Fibroblast of villous mesenchyme (primary cell): ENCODE measurements at places on chromosomes 4 and X. TPM values are rescaled to one million over a fixed set of nuclear protein-coding genes. Genes with fewer than 3 reads are reported as not detected.
A peak's percentile ranks its signal among the peaks of the same experiment; 100 is the strongest.

- no peak for DNase-seq
These were observed 207.3 kb upstream of the VEGFC start for GRCh38 chr4:176999935-177000543.

GRCh38 chrX:80765220-80765625 lies 44.5 kb downstream of the BRWD3 start:
- peak; percentile 56 for DNase-seq

DNA sequence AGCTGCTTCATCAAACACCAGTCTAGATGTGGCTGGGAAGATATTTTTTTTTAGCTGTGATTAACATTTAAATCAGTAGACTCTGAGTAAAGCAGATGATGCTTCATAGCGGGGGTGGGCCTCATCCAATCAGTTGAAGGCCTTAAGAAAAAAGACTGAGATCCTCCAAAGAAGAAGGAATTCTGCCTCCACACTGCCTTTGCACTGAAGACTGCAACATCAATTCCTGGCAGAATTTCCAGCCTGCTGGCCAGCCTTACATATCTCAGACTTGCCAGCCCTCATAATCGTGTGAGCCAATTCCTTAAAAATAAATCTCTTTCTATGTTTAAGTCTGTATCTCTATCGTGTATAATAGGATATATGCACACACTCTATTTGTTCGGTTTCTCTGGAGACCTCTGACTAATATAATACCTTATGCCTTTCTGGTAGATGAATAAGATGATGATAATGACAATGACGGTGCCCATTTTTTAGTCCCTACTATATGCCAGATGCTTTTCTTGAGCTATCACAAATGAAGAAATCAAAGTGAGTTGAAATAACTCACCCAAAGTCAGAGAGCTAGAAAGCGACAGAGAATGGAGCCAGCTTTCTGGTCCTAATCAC lies 66.1 kb upstream of the SOD3 start:
- no peak for DNase-seq

- no peak for DNase-seq
These were observed 93.6 kb upstream of the NAP1L5 start for GRCh38 chr4:88791274-88791673.

Gene SH3D19
- total RNA-seq, result 43.5 and 46.6 TPM in 2 replicates

DNA sequence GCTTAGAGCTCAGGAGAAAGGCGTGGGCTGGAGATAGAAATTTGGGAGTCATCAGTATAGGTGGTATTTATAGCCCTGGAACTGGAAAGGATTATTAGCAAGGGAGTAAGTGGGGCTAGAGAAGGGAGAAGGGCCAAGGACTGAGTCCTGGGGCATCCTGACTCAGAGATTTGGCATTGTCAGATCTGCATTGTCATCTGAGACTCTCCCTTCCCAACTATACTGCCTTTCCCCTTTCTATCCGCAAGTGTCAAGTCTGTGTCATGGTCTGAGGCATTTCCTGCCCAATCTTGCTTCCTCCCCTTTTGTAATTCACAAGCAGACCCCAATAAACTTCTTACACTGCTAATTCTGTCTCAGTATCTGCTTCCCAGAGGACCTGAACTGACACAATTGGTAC lies 24.4 kb upstream of the SLC25A43 start:
- DNase-seq, result no peak

Gene SATL1
- under 0.01 TPM in 1 of 2 replicates, not detected in the other for total RNA-seq

Gene FGF13
- total RNA-seq, result under 0.01 TPM in 1 of 2 replicates, not detected in the other

Gene STPG2
- under 0.01 and 0.32 TPM in 2 replicates for total RNA-seq

GRCh38 chrX:10103023-10103422 lies 53.8 kb upstream of the CLCN4 start:
- peak; percentile 70 for DNase-seq

Gene TMPRSS11E
- not detected in 2 replicates for total RNA-seq

GRCh38 chrX:135421932-135422809 lies at the start of gene SMIM10L2A:
Gene SMIM10L2A (plus strand): TSS chrX:135421944. CDS start chrX:135422132, 188 bp downstream.
- no peak for DNase-seq

GRCh38 chr4:71648448-71648847 lies 135.4 kb downstream of the GC start:
- no peak for DNase-seq

Gene FABP2
- not detected in 2 replicates for total RNA-seq

- no peak for DNase-seq
These were observed 4.1 kb downstream of the OPHN1 start for GRCh38 chrX:68429216-68429615.

DNA sequence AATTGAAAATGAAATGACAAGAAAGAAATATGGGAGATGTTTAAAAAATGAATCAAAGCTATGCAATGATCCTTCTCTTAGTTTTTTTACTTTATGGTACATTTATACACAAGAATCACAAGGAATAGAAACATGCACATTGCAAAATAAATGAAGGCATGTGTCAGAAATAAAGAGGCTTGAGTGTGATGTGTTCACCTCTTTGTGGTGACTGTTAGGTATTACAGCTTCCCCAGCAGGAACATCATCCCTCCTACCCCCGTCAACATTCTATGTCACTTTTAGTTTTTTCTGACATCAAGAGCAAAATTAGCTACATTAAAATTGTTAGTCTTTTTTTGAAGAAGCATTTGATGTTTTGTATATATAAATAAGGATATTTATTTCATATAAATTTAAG lies 214.8 kb downstream of the SLC4A4 start:
- peak; percentile 27 for DNase-seq

DNA sequence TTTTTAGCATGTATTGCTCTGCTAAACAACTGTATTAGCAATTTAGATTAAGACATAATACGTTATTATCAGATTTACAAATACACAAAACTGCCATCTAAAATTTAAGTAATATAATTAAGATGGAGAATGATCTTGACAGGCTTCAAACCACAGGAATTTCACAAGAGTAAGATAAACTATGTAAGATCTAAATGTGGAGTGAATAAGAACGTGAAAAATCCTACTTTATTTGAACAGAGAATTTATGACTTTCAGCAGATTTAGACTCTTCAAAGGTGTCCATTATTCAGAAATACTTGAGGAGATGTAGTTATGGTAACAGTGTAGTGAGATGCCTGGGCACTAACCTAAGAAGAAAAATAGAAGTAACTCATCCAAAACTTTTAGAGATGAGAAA lies 73.2 kb downstream of the SLC4A4 start:
- DNase-seq, result no peak

DNA sequence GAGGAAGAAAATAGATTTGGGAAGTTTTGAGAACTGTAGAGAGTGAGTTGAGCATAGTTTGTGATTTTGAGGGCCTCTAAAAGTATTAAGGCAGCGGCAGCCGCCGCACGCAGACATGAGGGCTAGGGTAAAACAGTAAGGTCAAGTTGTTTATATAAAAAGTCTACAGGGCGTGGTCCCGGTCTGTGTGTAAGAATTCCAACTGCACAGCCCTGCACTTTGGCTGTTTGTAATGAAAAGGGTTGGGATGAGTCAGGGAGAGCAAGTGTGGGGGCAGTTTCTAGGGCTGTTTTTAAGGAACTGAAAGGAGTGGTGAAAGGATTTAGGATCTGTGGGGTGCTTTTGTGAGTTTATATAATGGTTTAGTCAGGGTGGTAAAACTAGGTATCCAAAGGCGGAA lies 55.0 kb downstream of the BEX3 start:
- DNase-seq, result peak; percentile 70

Gene SAGE1
- not detected in 2 replicates for total RNA-seq

Gene SSX1
- total RNA-seq, result not detected in 2 replicates

- DNase-seq, result no peak
These were observed 52.9 kb downstream of the TXK start for GRCh38 chr4:48081196-48081595.

Gene PAGE1
- not detected in 2 replicates for total RNA-seq

DNA sequence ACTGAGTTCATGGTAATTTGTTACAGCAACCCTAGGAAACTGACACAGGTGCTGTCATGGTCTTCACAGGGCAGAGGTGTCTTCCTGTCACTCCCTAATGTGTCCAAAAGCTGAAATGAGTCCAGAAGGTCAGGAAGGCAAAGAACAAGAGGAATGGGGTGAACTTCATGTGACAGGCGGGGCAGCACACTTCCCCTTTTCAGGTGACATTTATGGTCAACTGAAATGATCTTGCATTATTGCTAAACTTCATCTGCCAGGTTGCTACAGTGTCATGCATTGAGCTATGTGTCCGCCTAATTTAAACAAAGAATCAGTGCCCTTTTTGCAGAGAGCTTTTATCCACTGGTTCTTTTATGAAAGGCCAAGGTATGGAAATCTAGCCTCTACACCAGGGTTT lies 15.9 kb upstream of the CCDC149 start:
- DNase-seq, result no peak

GRCh38 chr4:174528226-174528625 lies 5.9 kb upstream of the HPGD start:
- DNase-seq, result no peak

Gene DCAF12L2
- under 0.01 TPM in 1 of 2 replicates, not detected in the other for total RNA-seq

- no peak for DNase-seq
These were observed 176.5 kb downstream of the FBXW7 start for GRCh38 chr4:152359208-152360044.

Gene TXK
- total RNA-seq, result 0.64 and 0.86 TPM in 2 replicates

Gene SUPT20HL1
- not detected in 2 replicates for total RNA-seq

DNA sequence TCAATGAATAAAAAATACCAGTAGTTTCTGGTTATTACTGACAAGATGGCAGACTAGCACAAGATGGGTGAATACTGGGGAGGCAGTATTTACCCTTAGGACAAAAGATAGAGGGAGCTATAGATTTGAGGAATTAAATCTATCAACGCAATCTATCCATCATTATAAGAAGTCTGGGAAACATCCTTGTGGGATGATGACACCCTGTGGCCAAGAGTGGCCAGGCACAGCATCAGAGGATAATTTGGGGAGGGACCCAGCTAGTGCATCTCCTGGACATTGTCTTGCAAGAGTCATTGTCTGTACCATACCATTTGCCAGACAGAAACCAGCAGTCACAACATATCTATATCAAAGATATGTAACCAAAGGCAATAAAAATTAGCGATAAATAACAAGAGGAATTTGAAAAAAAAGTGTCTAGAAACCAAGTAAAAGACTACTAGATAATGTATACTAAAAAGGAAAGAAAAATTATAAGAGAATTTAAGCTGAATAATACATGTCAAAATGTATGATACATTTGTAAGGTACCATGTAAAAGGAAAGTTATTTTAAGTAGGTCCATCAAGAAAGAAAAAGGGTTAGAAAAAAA lies 22.9 kb downstream of the KCTD8 start:
- no peak for DNase-seq

Gene CSAG3
- not detected in 2 replicates for total RNA-seq

GRCh38 chrX:47145395-47146120 lies 537 bp downstream of the RBM10 start:
- no peak for DNase-seq

Gene TMEM35A
- 0.86 and 1.9 TPM in 2 replicates for total RNA-seq

DNA sequence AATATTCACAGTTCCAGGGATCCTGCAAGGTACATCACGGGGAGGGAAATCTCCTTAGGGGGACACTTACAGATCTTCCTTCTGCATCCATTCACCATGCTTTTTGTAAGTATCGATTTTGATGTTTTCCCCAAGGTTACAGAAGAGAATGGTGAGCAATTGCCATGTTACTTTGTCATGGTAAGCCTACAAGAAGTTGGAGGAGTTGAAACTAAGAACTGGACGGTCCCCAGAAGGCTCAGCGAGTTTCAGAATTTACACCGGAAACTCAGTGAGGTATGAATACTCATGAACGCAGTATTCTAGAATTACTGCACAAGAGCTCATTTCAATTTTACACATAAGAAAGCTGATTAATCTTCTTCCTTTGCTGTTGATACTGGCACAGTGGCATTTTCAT lies 53.9 kb downstream of the LRP2BP start:
- no peak for DNase-seq

Gene ITM2A
- total RNA-seq, result under 0.01 TPM in 1 of 2 replicates, not detected in the other

Gene YY2
- 1.6 and 1.7 TPM in 2 replicates for total RNA-seq

DNA sequence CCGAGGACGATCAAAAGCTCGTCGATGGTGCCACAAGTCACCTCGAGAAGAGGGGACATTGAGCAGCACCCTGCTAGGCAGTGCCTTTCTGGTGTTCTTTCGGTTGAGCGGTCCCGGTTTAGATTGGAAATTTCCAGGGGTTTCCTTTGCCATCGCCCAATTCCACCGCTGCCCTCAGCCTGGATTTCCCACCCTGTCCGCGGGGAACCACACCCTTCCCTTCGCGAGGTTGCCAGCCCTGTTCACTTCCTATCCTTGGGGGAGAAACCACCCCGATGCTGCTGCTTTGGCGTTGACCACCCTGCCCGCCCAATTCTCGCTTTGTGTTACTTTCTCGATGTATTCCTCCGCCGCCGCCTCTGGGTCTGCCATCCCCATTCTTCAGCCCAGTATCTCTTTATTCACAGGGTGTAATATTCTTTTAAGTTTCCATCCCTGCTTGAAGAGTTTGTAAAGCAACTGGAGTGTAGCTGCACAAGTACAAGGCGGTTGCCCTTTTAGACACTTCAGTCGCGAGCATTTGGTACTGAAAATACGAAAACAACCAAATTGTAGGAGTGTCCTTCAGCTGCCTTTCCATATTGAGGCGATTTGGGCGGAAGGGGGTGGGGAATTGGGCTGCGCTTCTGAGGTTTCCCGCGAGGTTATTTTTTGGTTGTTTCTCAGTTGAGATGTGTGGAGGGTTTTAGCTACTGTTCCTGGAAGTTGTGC lies 1.1 kb downstream of the OGT start:
- DNase-seq, result peak; percentile 56

GRCh38 chr4:83067058-83067639 lies 32.2 kb downstream of the COPS4 start:
- no peak for DNase-seq

Gene TAF7L
- 0.32 and 1.3 TPM in 2 replicates for total RNA-seq

Gene STATH
- total RNA-seq, result not detected in 2 replicates

GRCh38 chrX:11334165-11334564 lies 41.0 kb downstream of the AMELX start:
- no peak for DNase-seq

Gene F8A1
- 2.2 and 4.5 TPM in 2 replicates for total RNA-seq

GRCh38 chr4:42607011-42607726 lies 49.7 kb downstream of the ATP8A1 start:
- no peak for DNase-seq

GRCh38 chr4:153016592-153016991 lies 80.5 kb downstream of the FHDC1 start:
- no peak for DNase-seq

GRCh38 chr4:111854494-111855087 lies 290.7 kb upstream of the FAM241A start:
- peak; percentile 62 for DNase-seq

- no peak for DNase-seq
These were observed 33.1 kb downstream of the PDK3 start for GRCh38 chrX:24498181-24498580.

GRCh38 chrX:10117864-10118377 lies 38.9 kb upstream of the CLCN4 start:
- no peak for DNase-seq

DNA sequence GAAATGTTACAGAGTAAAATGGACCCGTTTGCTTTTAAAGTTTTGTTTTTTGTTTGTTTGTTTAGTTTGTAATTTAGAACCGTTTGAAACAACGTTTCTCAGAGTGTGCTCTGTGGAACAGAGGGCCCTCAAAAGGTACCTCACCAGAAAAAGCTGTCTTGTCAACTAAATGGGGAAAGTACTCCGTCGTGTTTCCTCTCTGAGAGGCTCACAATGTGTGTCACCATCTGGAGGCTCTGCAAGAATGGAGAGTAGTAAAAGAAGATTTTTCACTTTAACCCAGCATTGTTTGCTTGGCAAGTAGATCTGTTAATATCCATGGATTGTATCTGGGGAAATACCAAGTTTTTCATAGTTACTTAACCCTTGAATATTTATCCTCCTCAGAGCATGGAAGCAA lies 1.5 kb upstream of the ENPEP start:
- no peak for DNase-seq
